Activated CD4-positive, alpha-beta T cell treated with anti-CD3 and anti-CD28 coated beads, Interleukin-2, amount 50 U/mL, for 24 hours (primary cell): ENCODE measurements at places on chromosomes 12 and 14.

DNA sequence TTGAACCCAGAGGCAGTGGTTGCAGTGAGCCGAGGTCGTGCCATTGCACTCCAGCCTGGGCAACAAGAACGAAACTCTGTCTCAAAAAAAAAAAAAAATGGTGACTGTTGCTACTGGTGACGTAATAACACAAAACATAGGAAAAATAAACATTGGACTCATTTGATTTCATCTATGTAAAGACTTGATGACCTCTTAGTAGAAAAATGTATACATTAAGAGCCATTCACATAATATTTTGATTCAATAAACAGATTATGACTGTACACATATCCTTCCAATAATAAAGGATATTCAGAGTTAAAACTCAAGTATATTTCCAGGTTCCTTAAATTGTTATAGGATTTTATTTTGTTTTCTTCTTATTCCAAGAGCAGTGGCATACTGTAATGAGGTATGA is 65.7 kb upstream of the AEBP2 start:
- no peak for DNase-seq

DNA sequence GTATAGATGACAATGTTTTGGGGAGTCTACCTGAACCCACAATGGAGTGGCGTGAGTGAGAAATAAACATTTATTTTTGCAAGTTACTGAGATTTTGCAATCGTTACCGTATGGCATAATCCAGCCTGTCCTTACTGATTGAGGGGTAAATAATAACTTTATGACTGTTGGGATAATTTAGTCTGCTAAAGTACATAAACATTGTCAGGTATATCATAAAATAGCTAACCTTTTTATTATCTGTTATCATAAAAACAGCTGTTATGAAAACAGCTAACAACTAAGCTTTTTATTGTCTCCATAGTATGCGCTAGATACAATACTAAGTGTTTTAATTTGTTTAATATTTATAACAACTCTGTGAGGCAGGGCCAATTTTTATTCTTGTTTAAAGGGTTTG is 10.3 kb downstream of the ACSS3 start:
- DNase-seq: no peak

DNA sequence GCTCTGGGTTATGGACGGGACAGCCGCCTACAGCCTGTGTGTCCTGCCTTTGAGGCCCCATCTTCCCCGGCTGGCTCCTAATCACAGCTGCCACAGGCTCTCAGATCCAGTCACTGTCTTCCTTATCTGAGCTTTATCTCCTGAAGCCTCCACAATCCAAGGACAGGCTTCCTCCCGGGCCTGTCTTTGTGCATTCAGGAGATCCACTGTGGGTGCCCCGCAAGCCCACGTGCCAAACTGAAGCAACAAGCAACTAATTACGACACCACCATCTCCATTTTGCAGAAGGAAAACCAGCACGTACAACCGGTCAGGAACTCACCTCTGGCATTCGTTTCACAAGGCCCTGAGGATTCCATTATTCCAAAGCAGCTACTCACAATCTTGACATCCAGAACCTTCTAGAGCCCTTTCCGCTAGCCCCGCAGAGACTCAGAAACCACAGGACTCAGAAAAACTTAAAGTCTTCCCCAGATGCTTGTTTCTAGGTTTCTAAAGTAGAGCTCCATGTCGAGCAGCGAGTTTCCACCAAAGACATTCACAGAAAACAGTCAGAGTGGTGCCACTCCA is 14.0 kb downstream of the SYNE3 start:
- no peak for DNase-seq

- DNase-seq: no peak
Measured at GRCh38 chr12:62191491-62192179, 68.6 kb upstream of the USP15 start.

- no peak for DNase-seq
Measured at GRCh38 chr12:52200086-52200780, 8.4 kb upstream of the KRT80 start.

- DNase-seq: no peak
Measured at GRCh38 chr12:94544355-94544754, 84.7 kb upstream of the CEP83 start.

- no peak for DNase-seq
Measured at GRCh38 chr12:80617733-80618132, 89.7 kb upstream of the MYF6 start.

DNA sequence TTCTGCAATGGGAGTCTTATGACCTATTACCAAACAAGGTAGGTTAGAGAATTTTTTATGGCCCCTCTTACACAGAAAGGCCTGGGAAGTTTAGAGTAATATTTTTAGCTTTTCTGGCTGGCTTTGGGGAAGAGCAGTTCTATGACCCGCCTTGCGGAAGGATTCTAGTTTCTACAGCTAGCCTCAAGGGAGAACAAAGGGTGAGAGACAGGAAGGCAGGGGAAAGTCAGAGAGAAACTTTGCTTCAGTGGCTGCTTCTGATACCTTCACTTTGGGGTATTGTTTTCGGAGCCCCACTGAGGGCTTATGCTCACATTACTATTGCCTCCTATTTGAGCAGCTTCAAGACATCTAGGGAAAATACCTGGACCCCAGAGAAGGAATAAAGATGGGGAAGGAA is 80.7 kb upstream of the NUDT4 start:
- DNase-seq: no peak
